ENCODE measurements at places on chromosomes 12 and 14.

DNA sequence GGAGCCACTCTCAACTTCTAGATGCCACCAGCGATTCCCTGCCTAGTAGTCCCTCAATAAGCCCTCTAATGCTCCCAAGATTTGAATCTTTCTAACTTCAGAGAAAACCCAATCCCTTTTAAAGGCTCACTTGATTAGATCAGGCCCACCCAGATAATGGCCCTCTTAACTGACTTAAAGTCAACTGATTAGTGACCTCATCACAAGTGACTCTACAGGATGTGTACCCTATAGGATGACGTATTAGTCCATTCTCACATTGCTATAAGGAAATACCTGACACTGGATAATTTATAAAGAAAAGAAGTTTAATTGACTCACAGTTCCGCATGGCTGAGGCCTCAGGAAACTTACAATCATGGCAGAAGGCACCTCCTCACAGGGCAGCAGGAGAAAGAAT lies 49.1 kb downstream of the ANKS1B start:
- DNase-seq: no peak
- H3K27ac ChIP-seq: no peak overlapping the region
- H3K4me1 ChIP-seq: no peaks in the 10 kb centered on the region

GRCh38 chr14:103310576-103311095 lies 23.4 kb upstream of the EIF5 start:
- no peaks in the 10 kb centered on the region for H3K4me1 ChIP-seq
- no peaks in the 10 kb centered on the region for H3K36me3 ChIP-seq
- peaks cover 1% of the 10 kb centered on the region for H3K27me3 ChIP-seq
- no peak overlapping the region for H3K27ac ChIP-seq

- no peaks in the 10 kb centered on the region for H3K36me3 ChIP-seq
- H3K4me3 ChIP-seq: peak overlapping the region; percentile 60
- H3K27me3 ChIP-seq: no peaks in the 10 kb centered on the region
- H3K4me1 ChIP-seq: peaks cover 18% of the 10 kb centered on the region
These were observed 3.8 kb downstream of the PRKCH start for GRCh38 chr14:61325166-61325565.

DNA sequence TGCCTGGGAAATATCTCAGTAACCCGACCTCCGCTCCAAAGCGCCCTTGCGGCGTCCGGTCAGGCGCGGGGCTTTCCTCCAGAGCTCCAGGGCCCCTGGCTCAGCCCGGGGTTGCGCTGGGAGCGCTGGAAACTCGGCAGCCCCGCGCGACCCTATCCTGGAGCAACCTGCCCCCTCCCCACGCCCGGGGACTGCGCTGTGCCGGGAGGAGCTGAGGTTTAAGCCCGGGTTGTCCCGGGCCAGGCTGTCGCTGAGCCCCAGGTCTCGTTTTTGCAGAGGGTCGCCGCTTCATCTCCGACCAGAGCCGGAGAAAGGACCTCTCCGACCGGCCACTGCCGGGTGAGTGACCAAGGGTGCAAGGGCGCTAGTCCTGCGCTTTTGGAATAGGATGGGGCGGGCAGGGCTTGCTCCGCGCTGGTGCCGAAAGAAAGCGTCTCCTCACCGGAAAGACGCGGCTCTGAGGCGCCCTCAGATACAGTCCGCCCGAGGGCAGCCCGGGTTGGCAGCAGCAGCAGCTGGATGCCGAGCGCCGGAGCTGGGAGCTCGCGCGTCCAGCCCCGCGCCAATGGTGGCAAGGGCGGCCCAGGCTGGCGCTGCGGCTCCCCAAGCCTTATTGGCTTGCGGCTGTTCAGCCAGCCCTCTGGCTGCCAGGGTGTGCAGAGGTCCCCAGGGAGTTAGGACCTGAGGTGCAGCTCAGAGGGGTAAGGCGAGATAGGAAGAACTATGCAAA lies 1.5 kb downstream of the SPX start:
- no peak overlapping the region for H3K27ac ChIP-seq
- H3K27me3 ChIP-seq: peaks cover 8% of the 10 kb centered on the region
- peak overlapping the region; percentile 71 for H3K4me3 ChIP-seq
- no peaks in the 10 kb centered on the region for H3K4me1 ChIP-seq
- peak; percentile 27 for DNase-seq
- no peaks in the 10 kb centered on the region for H3K36me3 ChIP-seq

DNA sequence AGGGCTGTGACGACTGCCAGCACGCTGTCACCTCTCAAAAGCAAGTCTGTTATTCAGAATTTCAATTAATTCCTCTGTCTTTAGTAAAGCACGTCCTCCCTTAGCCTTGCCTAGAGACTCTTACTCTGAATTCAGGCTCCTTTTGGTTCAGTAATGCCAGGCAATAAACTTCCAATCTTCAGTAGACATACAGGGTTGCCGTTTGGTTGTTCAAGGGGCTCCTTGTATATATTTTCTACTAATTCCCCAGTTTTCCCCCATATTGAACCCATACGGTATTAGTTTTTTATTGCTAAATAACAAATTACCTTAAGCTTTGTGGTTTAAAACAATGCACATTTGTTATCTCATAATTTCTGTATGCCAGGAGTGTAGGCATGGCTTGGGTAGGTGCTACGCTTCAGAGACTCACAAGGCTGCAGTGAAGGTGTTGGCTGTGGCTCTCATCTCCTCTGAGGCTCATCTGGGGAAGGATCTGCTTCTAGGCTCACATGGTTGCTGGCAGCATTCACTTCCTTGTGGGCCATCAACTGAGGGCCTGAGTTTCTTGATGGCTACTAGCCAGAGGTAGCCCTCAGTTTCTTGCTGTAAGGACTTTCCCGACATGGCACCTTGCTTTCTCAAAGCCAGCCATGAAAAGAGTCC lies 7.3 kb upstream of the CLECL1 start:
- peak overlapping the region; percentile 14 for H3K27ac ChIP-seq
- H3K4me3 ChIP-seq: 0 out of 2 replicates have a peak overlapping the region, but pooled peaks have one; percentile 0
- H3K27me3 ChIP-seq: no peaks in the 10 kb centered on the region

DNA sequence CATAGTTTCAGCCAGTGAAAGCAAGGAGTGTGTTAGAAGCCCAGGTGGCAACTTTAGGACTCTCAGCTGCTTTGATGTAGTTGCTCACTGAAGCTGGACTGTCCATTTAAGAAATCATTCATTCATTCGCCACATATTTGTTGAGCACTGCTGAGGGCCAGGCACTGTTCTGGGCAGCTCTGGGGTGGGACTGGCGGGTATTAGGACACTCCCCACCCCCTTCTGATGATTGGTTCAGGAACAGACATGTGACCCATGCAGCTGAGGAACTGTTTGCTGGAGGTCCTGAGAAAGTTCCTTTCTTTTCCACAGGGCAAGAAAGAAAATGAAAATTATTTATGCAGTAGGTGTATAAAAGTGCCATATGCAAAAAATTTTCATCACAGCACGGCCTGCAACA lies 70.3 kb upstream of the CHST11 start:
- no peak for DNase-seq
- H3K27me3 ChIP-seq: no peaks in the 10 kb centered on the region
- no peaks in the 10 kb centered on the region for H3K36me3 ChIP-seq
- no peak overlapping the region for H3K4me3 ChIP-seq
- H3K4me1 ChIP-seq: no peaks in the 10 kb centered on the region

Data from GM12878 (cell line).